Fibroblast of skin of left biceps (primary cell): ENCODE measurements at places on chromosomes 2 and 18.

- no peak for DNase-seq
Measured at GRCh38 chr2:240615820-240616547, 9.3 kb upstream of the GPR35 start.

DNA sequence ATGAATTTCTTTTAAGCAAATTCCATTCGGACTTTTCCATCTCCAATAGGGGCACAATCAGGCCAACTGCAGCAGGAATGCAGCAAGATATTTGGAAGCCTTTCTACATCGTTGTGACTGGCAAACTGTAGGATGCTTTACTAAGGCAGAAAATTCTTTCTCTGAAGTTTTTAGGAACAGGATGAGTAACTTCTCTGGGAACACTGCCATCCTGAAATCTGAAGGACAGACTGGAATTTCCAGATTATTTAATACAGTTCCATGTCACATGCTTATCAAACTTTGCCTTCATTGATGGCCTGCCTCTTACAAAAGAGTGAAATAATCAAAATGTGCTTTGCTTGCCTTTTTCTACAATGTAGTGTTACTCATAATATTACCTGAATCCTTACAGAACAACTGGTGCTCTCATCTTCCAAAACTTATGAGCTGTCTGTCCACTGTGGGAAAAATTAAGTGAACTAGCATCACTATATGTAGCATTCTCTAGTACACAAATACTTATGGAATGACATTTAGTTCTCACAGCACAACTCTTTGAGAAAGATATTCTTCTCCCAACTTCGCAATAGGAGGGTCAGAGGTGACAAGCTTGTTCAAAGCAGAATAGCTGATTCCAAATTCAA is 32.0 kb upstream of the MAP2 start:
- DNase-seq = no peak

GRCh38 chr2:235238537-235238936 is 255.3 kb upstream of the AGAP1 start:
- no peak for DNase-seq

DNA sequence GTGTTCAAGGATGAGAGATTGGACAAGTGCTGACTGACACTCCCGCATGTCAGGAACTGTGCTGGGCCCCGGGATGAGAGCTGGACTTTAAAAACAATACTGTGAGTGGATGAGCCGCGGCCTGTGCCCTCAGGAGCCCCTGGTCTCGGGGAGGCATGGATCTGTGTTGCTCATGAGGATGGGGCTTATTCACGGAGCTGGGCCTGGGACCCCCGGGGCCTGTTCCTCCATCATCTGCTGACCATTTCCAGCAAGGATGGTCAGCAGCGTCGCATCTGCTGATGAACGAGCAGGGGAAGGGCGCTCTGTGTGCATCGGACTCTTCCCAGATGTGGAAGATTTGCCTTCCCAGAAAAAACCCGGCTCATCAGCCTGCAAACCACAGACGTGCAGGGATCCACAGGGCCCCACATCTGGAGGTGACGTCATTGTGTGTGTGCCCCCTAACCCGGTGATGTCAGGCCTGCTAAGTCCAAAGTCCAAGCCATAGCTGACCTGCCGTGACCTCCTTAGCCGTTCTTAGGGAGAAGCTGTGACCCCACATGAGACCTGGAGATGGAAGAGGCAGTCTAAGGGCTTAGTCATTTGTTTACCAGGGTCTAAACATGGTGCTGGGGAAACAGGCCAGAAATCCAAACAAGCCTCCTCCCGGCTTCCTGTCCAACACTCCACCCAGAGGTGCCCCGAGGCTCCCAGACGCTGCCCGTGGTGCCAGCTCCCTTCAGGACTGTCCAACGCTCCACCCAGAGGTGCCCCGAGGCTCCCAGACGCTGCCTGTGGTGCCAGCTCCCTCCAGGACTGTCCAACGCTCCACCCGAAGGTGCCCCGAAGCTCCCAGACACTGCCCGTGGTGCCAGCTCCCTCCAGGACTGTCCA is 143.9 kb downstream of the PXDN start:
- DNase-seq = no peak

DNA sequence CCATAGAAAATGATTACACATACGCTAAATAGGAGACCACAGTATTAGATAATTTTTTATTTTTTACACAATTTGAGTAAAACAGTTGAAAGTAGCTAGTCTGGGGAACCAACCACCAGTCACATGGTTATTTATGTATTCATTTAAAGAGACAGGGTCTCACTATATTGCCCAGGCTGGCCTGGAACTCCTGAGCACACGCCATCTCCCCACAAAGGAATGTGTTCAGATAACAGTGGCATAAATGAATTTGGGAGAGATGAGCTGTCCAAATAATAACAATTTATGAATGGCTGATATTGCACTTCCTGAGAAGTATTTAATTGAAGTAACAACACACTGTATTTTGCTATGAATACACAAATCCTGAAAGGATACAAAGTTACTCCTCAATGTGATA is 39.7 kb downstream of the KIDINS220 start:
- DNase-seq = no peak

GRCh38 chr2:96117701-96118588 is 1.6 kb upstream of the ADRA2B start:
- DNase-seq = no peak
